ENCODE measurements at places on chromosomes 11 and 22.
A peak's percentile ranks its signal among the peaks of the same experiment; 100 is the strongest.

DNA sequence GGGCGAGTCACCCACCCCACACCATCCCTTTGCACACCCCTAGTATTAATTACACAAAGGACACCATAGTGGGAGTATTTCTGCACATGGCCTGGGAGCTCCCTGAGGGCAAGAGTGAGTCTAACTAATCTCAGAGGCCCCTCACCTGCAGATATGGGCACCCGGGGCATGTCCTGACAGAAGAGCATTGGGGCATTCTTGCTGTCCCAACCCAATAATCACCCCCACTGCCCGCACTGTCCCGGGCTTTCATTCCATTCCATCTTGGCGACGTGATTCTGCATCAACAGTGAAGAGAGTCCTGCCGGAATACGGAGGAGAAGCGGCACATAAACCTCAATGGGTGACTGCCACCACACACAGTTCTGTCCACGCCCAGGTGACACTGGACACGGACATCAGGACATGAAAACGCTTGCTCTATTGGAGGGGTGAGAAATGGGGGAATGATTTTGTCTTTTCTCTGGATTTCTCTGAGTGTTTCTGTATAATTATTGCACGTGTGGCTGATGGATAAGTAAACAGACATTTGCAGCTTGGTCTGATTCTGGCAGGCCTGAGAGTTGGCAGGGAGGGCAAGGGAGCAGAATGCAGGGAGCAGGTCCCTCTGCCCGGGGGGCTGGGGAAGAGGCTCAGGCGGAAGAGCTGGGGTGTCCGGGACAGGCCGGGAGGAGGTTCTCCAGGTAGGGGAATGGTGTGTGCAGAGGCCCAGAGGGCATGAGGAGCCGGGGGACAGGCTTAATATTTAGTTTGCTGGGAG is 38.2 kb downstream of the SCUBE1 start:
- DNase-seq, result no peak

DNA sequence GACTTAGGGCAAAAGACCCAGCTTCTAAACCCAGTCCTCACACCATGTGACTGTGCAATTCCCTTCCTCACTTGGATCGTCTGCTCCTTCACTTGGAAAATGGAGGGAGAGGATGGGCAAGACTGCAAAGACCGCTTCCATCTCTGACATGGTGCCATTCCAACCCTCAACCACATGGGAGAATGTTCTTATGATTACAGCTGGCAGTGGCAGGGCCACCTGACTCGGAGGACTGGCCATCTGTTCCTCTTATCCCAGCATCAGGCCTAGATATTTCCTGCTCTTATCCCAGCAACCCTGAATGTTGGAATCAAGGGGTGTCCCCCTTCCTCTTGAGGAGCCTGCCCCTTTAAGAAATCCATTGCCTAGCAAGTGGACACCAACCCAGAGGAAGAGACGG is 15.4 kb downstream of the DSCAML1 start:
- DNase-seq, result no peak

DNA sequence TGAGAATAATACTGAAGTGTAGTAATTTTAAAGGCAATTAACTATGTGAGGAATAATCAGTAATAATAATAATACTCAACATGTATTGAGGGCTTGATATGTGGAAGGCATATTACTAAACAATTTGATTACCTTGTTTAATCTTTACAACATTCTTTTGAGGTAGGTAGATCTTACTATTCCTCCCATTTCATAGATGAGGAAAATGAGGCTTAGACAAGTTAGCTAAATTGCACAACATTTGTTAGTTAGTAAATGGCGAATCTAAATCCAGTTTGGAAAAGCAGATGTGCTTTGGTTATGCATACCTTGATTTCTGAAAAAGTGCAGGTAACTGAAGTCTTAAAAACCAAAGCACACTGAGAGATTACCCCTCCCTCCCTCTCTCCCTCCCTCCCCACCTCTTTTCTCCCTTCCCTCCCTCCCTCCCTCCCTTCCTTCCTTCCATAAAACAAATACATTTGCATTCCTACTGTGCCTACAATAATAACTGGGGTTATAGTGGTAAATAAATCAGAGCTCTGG is 93.1 kb upstream of the MTMR2 start:
- DNase-seq, result no peak

DNA sequence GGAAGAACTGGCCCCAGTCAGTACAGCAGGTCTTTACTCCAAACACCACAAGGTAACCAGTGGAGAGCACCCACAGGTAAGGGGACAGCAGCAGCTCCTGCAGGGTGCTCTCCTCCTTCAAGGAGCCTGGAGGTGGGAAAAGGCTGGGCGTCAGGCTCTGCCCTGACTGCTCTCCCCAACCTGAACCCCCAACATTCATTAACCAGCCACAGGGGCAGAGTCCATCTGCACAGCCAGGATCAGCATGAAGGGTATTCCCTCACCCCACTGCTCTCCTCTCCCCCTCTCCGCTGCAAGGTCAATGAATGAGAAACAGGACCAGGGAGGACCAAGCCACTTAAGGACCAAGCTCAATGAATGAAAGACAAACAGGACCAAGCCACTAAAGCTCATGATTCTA is 3.7 kb downstream of the SLC37A4 start:
- no peak for DNase-seq

DNA sequence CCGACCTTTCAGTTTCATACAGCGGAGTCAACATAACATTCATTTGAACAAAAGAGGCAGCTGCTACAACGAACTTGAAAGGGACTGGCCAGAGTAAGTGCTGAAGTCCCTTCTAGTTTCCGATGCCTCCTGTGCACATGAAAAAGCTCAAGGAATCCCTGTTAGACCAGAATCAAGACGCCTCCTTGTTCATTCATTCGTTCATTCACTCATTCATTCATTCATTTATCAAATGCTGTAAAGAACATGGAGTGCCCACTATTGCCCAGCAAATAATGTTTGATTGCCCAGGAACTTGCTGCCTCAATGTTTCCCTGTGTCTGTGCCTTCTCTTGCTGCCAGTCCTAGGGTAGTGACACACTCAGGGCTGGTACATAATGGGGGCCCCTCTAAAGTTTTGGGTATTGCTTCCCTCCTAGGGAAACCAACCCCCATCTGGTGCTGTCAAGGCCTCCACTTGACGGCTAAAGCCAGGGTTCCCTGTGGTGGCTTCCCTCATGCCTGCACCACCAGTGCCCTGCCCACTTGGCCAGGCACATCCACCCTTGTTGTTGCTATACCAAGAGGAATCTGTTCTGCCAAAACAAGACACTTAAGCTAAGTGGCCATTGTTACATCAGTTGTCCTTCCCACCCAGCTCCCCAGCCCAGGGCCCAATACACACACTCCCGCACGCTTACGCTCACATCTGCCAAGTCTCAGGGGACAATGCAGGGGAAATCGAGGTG is 3.8 kb downstream of the TMPRSS13 start:
- DNase-seq, result peak; percentile 90

GRCh38 chr11:23311986-23312940 is 452.0 kb upstream of the CCDC179 start:
- DNase-seq, result no peak

DNA sequence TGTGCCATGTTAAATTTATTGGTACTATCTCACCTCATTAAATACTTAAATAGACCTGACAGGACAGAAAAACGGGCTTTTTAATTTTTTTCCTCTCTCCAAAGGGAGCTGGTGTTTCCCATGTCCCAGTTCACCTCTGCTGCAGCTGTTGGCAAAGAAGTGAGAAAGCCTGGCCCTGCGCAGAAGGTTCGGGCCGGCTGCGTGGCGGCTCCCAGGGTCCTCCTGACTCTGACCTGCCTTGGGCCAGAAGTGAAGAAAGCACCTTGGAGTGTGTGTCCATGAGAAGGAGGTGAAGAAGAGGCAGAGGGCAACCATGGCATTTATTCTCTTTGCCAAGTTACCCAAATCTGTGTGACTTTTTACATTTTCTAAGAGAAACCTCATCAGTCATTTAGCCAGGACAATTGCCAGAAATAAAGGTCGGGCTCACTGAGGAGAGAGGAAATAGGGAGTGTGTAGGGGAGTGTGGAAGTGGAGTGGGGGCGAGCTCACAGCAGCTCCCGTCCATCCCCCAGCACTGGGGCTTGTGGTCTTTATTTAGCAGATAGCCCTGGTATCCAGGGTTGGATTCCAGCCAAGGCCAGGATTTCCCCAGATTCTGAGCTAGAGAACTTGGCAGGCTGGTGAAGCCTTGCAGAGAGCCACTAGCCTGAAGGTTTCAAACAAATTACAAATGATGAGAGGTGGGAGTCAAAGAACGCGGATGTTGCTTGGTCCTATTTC is 102.4 kb upstream of the CADM1 start:
- DNase-seq, result no peak

DNA sequence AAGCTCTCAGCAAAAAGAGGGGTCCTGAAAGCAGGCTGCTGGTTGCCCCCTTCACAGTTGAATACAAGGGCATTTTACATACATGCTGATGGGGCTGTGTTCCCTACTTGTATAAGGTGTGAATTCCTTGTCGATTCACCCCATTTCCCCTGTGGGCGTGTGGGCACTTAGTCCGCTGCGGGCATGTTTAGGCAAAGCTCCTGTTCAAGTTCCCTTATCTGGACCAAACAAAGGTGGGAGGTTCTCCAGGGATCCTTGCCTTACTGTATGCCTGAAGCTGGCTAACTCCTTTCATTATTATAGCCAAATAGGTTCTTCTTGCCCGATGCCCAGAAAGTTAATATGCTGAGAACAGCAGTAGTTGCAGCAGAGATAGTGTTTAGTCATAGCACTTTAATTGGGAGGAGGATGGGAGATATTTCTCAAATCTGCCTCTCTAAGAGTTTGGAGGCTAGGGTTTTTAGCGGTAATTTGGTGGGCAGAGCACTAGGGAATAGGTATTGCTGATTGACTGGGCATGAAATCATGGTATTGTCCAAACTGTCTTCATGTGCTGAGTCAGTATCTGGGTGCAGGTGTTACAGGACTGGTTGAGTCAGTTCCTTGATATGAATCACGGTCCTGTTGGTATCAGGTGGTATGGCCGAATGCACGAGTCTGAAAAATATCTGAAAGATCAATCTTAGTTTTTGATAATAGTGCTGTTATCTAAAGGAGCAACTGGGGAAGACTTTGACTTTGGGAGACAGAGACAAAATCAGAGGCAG is 32.7 kb downstream of the METTL15 start:
- DNase-seq, result no peak

DNA sequence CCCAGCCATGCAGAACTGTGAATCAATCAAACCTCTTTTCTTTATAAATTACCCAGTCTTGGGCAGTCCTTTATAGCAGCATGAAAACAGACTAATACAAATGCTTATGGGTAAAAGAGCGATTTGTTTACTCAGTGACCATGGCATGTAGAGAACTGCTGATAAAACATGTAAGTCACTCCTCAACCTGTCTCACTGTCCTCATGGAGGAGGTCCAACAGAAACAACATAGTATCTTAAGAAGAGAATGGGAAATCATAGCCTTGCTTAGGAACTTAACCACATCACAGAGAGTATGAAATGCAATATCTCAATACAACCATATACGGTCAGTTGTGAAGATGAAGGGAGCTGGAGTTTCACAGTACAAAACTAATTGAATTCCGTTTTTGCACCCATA is 1734.0 kb upstream of the RAG2 start:
- no peak for DNase-seq

- no peak for DNase-seq
These were observed 534.3 kb downstream of the NTM start for GRCh38 chr11:131904756-131905155.

- DNase-seq, result no peak
These were observed 173.7 kb downstream of the MAML2 start for GRCh38 chr11:96169250-96169649.

GRCh38 chr11:122720107-122720881 is 64.8 kb downstream of the UBASH3B start:
- no peak for DNase-seq

- no peak for DNase-seq
These were observed 53.5 kb upstream of the CCDC188 start for GRCh38 chr22:20204311-20204710.

DNA sequence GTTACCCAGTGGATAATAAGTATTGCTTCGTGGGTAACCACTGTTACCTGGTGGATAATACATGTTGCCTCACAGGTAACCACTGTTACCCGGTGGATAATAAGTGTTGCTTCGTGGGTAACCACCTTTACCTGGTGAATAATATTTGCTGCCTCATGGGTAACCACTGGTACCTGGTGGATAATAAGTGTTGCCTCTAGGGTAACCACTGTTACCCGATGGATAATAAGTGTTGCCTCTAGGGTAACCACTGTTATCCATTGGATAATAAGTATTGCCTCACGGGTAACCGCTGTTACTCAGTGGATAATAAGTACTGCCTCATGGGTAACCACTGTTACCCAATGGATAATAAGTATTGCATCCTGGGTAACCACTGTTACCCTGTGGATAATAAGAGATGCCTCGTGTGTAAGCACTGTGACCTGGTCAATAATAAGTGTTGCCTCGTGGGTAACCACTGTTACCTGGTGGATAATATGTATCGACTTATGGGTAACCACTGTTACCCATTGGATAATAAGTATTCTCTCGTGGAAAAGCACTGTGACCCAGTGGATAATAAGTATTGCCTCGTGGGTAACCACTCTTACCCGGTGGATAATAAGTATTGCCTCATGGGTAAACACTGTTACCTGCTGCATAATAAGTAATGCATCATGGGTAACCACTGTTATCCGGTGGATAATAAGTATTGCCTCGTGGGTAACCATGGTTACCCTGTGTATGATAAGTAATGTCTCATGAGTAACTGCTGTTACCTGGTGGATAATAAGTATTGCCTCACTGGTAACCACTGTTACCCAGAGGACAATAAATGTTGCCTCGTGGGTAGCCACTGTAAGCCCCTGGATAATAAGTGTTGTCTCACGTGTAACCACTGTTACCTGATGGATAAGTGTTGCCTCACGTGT is 20.1 kb upstream of the NXPE4 start:
- no peak for DNase-seq

- peak; percentile 64 for DNase-seq
These were observed 97.2 kb downstream of the JRKL start for GRCh38 chr11:96486890-96487611.

DNA sequence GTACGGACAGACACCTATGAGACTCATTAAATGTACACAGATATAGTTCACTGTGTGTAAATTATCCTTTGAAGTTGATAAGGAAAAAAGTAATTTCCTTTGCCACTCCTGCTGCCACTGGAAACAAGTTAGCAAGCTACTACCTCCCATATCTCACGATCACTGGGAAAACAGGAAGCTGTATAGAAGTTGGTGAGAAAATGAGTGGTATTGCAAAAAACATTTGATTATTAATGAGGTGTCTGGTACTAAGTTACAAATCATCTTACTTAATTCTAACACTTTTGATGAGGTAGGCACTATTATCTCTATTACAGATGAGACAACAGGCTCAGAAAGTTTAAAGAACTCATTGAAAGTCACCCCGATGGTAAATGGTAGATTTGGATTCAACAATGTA is 68.5 kb downstream of the GAB2 start:
- DNase-seq, result no peak

DNA sequence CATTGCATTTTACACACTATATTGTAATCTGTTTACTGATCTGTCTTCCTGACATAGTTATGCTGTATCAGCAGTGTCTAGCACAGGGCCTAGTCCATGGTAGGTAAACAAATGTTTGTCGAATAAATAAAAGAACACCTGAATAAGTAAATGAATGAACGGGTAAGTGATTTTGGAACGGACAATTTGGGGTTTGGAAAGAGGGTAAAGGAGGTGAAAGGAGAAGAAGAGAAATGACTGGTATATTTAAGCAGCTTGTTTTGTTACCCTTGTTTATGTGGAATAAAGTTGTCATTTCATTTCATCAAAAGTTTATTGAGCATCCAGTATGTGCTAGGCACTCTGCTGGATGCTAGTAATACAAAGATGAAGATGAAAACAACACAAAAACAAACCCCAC is at the start of gene HEPN1:
TSS of gene HEPN1 (plus strand) at position 301 of the 400 bp plus-strand sequence.
- no peak for DNase-seq

GRCh38 chr11:46176421-46176820 is 55.2 kb upstream of the PHF21A start:
- DNase-seq, result no peak

- DNase-seq, result no peak
These were observed 39.6 kb downstream of the ARRB1 start for GRCh38 chr11:75311858-75312288.

Measured in DMS153 (cell line).